Activated T-cell treated with anti-CD3 and anti-CD28 coated beads for 1 hour (primary cell): ENCODE measurements at places on chromosomes 3 and 15.

- no peak for DNase-seq
Measured at GRCh38 chr3:88188436-88188835, 38.7 kb downstream of the C3orf38 start.

DNA sequence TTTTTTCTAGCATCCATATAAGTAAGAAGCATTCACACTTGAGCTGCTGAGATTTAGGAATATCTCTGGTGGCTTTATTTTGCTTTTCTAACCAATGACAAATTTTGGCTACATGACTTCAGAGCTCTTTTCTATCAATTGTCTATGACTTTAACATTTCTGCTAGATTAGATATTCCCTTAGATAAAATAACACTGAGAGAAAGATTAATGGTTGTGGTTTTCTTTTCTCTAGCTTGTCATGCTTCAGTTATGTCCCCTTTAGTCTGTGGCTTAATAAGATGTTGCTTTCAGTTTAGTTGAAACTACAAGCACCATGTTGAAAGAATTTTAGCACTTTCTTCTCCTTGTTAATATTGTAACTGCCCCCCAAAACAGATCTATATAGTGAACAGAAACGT is 665.6 kb upstream of the CCDC54 start:
- DNase-seq, result no peak

- DNase-seq, result no peak
Measured at GRCh38 chr3:189496375-189497138, 134.6 kb upstream of the TP63 start.

DNA sequence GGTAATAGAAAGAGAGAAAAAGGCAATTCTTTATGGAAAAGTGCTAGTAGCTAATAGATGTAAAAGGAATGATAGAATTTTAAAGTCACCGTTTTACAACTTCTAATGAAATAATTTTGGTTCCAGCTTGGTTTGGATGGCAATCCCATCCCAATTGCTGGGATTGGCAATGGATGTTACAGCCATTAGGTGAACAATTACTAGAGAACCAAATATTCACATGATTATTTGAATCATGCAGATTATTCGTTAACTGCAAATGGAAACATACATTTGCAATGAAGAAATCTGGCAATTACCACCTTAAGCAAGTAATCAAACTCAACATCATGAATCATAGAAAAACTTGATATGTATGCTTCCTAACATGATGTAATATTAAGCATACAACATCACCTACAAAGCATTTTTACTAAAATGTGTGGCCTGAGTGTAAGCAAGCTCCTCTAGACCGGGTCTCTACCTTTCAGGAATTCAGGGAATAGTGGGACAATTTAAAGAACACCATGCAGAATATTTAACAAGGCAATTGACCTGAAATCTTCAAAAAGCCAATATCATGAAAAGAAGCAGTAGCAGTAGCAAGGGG is 26.2 kb upstream of the ANP32A start:
- DNase-seq, result no peak

- DNase-seq, result no peak
Measured at GRCh38 chr15:101322854-101323477, 27.9 kb upstream of the SNRPA1 start.

- no peak for DNase-seq
Measured at GRCh38 chr3:33458446-33458845, 18.2 kb upstream of the UBP1 start.

GRCh38 chr3:177089110-177089509 is 108.2 kb downstream of the TBL1XR1 start:
- no peak for DNase-seq

GRCh38 chr3:134681522-134681900 is 30.7 kb upstream of the KY start:
- no peak for DNase-seq

DNA sequence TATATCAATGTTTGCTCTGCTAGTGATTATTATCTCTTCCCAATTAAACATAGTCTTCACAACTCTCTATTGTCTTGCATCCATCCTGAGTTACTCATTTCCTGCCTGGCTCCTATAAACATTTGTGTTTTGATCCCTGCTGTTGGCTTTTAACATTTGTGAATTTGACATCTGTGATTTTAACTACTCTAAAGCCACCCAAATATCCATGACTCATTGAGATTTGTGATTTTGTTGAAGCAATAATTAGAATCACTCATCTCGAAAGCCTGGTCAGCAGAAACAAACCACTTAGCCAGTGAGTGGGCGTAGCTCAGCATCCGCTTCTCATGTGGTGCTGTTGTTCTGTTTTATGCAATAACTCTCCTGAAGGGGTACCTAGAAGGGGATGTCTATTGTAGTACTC is 174.3 kb upstream of the ZBTB20 start:
- no peak for DNase-seq

GRCh38 chr15:63449731-63450130 is 54.7 kb upstream of the USP3 start:
- DNase-seq, result no peak

GRCh38 chr15:100263721-100264455 is 77.9 kb downstream of the ADAMTS17 start:
- DNase-seq, result no peak

GRCh38 chr3:71395927-71396695 is 187.4 kb downstream of the FOXP1 start:
- DNase-seq, result no peak

- no peak for DNase-seq
Measured at GRCh38 chr15:93359060-93359408, 270.0 kb upstream of the RGMA start.

- DNase-seq, result no peak
Measured at GRCh38 chr3:180401226-180401625, 200.7 kb upstream of the TTC14 start.
